ENCODE measurements at places on chromosomes 4 and X.

DNA sequence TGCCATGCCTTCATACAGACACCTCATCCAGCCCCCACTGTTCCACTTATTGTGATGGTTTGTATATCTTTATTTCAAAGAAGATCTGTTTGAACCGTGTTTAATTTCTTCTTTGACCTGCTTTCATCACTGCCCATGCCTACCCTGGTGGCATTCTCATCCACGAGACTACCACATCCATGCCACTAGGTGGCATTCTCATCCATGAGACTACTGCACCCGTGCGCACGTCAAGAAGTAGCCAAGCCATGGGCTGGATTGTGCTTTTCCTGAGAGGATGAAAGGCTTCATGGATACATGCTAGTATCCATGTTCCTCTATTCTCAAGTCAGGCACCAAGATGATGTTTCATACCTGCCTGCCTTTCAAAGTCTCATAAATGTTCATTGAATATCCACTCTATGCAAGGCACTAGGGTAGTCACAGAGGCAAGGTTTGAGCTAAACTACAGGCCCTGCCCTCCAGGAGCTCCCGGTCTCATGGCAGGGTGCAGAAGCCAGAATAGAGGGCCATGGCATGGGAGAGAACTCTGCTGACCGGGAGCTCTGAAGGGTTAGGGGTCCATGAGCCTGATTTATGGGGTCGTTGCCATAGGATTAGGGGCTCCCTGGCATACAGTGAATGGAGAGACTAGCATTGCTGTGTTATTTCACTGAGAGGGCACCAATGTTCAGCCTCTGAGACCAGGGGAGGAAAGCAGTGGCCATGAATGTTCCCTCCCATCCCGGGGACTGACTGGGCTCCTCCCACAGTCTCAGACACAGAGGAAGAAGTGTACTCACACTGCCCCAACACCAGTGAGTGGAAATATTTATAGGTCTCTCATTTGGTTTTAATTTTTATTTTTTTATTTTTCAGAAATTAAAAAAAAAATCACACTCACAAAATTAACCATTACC is 24.8 kb upstream of the EOLA2 start:
- DNase-seq = no peak

DNA sequence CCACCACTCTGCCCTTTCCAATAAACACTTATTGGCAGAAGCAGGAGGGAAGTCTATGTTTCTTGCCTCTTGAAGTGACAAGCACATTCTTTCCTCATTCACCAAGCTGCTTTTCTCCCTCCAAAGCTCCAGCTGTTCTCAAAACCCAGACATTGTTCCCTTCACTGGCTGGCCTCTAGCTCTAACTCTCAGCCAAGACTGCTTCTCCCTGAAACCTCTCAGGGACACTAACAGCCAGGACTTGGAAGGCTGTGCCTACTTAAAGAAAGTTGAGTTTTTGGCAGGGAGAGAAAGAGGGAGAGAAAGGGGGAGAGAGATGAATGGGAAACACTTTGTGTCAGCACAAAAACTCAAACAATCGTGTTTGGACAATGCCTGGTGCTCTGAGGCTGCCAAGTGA is 99.5 kb downstream of the COX18 start:
- DNase-seq = no peak

DNA sequence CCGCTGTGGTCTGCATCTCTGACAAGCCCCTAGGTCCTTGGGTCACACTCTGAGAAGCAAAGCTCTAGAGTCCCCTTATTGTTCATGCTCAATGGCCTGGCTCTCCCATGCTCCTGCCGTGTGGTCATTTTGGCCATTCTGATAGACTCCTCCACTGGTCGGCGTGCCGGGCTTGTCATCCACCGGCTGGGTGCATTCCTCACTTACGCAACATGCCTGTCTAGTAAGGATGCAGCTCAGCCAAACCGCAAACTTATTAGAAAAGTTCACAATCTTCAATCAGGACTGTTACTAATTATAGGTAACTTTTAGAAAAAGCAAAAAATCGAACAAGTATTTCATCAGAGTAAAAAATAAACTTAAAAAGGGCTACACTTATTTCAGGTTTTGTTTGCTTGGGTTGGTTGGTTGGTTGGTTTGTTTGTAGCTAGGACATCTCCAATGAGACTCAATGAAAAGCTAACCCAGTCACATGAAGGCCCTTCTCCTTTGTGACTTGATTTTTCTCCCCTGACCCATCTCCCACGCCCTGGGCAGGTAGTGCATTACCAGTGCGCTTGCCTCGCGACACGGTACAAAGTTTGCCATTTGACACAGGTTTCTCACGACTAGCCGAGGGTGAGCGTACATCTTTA is 41.0 kb downstream of the IRF2 start:
- no peak for DNase-seq

- DNase-seq = no peak
Observed at GRCh38 chr4:147560625-147561024, 56.6 kb upstream of the TMEM184C start.

GRCh38 chrX:63930140-63930539 is 145.1 kb upstream of the ARHGEF9 start:
- no peak for DNase-seq

- DNase-seq = peak; percentile 9
Observed at GRCh38 chr4:152696764-152697261, 17.0 kb upstream of the TMEM154 start.

DNA sequence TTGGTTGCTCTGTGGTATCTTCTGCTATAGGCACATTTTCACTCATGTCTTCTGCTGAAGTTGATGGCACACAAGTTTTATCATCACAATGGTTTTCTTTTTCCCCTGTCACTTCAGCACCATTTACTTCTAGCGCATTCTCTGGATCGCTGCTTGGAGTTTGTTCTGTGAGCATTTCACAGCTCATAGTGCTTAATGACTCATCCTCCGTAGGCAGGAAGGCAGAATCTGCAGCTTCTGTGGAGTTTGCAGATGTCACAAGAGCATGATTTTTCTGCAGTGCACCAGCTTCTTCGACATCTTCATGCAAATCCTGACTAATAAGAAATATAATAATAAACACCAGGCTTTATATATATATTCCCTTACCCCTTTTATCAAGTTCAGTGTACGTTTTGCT is 83.6 kb downstream of the CHM start:
- DNase-seq = no peak

GRCh38 chr4:4851081-4851480 is 8.4 kb upstream of the MSX1 start:
- no peak for DNase-seq

GRCh38 chr4:55186700-55187099 is 61.3 kb upstream of the KDR start:
- DNase-seq = no peak

DNA sequence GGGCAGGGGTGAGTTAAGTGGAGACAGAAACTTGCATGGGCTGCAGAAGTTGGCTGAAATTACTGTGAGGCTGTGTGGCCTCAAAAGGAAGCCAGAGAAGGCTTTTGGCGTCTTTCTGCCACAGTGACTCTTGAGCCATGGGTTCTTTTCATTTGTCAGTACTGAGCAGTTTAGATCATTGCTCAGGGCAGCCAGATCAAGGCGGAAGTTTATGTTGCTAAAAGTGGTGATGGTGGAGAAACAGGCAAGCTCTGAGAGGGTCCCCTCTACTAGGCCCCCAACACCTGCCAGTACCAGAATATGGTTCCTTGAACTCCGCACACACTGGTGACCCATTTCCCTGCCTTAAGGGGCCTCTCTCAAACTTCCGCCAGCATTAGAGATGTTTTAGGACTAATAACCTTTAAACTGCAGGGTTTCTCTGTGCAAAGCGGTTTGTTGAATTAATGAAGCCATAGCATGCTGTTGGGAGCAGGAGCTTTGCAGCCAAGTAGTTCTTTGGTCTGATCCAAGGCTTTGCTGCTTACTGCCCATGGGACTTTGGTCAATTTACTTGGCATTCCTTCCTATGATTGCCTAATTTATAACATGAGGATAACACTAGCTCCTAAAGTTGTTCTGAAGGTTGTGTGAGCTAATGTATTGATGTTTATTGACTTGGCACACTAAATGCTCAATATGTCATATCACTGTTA is 34.5 kb downstream of the RNF175 start:
- DNase-seq = no peak

DNA sequence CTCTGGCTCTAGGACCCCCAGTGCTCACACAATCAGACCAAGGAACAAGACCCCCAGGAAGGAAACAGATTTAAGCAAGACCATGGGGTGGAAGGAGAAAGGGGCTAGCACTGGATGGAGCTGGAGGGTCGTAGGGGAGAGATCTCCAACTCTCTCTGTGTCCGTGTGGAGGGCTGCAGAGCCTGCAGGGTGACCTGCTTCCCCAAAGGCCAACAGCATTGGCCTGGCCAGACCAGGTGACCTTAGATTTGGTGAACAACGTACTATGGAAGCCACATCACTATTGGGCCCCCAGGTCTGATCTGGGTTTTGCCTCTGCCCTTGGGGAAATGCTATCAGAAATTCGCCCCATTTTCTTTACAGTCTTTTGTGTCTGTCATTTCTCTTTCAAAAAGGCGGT is 26.0 kb downstream of the NLGN3 start:
- DNase-seq = no peak

- DNase-seq = no peak
Observed at GRCh38 chrX:121356139-121356849, 308.9 kb downstream of the GLUD2 start.

DNA sequence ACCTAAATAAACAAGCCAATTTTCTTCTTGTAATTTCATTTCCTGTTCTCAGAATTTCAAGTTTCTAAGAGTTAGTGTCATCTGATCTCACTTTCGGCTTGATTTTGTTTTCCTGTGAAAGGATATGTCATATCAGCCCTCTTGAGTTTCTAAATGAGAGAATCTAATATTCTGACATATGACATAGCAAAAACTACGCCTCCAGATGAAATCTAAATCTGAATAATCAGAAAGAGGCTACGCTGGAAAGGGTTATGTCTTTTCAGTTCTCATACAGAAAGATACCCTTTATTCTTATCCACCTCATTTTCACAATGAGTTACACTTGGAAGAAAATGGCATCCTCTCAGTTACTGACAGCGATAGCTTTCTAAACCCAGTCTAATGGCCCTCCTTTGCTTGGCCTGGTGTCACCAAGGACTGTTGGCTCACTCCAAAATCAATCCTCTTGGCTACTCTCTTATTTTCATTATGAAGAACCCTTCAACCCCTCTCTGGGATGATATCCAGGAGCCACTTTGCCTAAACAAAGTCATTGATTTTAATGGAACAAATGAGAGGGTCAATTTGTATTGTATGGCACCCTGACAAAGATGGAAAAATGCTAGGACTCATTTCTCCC is 65.6 kb downstream of the ASB9 start:
- no peak for DNase-seq

GRCh38 chrX:52426810-52427209 is 58.0 kb downstream of the XAGE2 start:
- DNase-seq = no peak

- DNase-seq = no peak
Observed at GRCh38 chr4:47830265-47831025, 7.4 kb downstream of the CORIN start.

DNA sequence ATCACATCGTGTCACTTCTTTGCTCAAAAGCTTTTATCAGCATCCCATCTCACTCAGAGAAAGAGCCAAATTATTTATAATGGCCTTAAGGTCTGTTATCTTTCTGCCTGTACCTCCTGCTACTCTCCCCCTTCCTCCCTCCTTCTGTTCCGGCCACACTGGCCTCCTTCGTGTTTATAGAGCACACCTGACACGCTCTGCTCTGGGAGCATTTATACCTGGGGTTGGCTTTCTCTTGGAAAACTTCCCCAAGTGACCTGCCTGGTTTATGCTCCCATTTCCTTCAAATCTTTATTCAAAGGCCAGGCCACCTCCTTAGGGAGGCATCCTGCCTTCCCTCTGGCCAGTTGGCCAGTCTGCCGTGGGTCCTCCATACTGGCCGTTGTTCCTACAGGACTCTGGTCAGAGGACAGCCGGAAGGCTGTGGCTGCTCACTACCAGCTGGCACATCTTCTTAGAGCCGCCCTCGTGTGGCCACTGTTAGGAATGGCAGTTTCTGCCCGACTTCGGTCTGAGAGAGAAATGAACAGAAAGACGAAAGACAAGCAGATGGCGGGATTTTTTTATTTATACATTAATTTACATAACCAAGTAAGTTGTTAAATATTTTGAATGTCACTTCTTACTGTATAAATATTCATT is 80.2 kb upstream of the CBLL2 start:
- peak; percentile 1 for DNase-seq

- DNase-seq = no peak
Observed at GRCh38 chr4:181559637-181560036, 683.6 kb upstream of the TENM3 start.

- no peak for DNase-seq
Observed at GRCh38 chr4:7061815-7062214, 6.0 kb downstream of the GRPEL1 start.

DNA sequence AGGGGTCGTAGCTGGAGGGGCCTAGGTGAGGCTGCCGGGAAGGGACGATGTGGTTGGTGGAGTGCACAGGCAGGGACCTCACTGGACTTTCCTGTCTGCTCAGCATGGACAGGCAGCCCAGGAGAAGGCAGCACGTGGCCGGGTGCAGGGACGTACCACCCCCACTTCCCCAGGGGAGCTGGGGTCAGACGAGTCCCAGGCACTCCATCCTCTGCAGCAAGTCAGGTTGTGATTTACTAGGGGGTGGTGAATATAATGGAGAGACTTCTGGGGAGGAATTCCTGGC is 1.5 kb upstream of the CTBP1 start:
- no peak for DNase-seq

DNA sequence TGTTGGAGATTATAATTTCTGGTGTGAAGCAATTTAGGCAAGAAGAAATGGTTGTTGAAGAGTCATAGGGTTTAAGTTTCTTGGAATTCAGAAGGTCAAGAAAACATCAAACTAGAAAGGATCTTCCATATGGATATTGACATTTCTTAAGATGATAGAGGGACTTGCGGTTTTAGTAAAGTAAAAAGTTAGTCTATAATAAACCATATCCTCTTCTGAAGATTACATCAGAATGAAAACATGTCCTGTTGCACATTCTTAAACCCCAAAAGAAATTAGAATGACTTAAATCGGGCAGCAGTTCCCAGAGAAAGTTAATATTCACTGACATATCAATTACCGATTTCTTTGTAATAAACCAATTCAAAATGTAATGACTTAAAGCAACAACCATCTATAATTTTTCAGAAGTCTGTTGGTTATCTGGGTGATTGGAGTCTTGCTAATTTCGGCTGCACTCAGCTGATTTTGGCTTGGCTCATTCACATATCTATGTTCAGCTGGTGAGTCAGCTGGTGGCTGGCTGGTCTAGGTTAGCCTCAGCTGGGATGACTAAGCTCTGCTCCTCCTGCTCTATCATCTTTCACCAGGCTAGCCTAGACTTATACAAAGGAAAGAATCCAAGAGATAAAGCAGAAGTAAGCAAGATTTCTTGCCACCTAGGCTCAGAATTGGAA is 24.4 kb upstream of the DYNLT3 start:
- no peak for DNase-seq

DNA sequence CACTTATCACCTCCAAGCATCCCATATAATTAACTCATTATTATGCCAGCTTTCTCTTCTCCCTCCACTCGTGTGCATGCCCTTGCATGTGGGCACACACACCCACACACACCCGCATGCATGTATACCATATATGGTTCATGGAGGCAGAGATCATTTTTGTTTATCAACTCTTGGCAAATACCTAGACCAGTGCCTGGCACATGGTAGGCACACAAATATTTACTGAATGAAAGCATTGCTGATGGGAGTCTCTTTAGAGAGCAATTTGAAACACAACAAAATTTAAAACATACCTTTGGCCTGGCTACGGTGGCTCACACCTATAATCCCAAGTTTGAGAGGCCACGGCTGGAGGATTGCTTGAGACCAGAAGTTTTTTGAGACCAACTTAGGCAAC is 51.1 kb upstream of the SLC10A4 start:
- no peak for DNase-seq

GRCh38 chr4:151743128-151743854 is 17.5 kb downstream of the GATB start:
- DNase-seq = no peak

All from stimulated activated CD8-positive, alpha-beta memory T cell treated with anti-CD3 and anti-CD28 coated beads, Interleukin-4, amount 100 ng/mL, for 1 hour (primary cell).